Kidney glomerular epithelial cell (primary cell): ENCODE measurements at places on chromosomes 13 and 19.

DNA sequence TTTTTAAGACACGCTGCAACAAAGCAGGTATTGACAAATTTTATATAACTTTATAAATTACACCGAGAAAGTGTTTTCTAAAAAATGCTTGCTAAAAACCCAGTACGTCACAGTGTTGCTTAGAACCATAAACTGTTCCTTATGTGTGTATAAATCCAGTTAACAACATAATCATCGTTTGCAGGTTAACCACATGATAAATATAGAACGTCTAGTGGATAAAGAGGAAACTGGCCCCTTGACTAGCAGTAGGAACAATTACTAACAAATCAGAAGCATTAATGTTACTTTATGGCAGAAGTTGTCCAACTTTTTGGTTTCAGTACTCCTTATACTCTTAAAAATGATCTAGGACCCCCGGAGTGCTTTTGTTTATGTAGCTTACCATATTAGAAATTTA, 1.2 kb downstream of the BRCA2 start:
- DNase-seq = no peak

- no peak for DNase-seq
These were observed 87.0 kb upstream of the TM9SF2 start for GRCh38 chr13:99414048-99414995.

- no peak for DNase-seq
These were observed 33.0 kb downstream of the MIPEP start for GRCh38 chr13:23856008-23856750.

GRCh38 chr13:23081220-23081619, 99.6 kb upstream of the SGCG start:
- DNase-seq = no peak

GRCh38 chr13:38637576-38637975, 49.3 kb upstream of the FREM2 start:
- DNase-seq = no peak

GRCh38 chr13:34035676-34036325, 217.9 kb downstream of the RFC3 start:
- DNase-seq = no peak

- DNase-seq = peak; percentile 14
These were observed 517.7 kb downstream of the MYO16 start for GRCh38 chr13:109146912-109147647.

DNA sequence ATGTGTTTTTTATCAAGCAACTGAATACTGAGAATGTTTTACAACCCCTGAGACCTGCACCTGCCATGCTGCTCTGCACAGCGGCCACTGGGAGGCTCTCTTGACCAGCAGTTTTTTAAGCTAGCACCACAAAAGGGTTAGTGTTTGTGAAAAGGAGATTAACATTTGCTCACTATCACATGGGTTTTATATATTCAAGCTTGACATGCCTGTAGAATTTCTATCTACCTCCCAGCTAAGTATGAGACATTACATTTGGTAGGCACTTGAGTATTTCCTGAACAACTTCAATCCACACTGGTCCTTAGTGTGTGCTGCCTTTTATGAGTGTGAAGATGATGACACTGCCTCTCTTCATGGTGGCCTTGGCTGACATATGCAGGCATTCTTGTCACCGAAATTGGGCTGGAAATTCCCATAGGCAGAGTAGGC, 1238.9 kb downstream of the UQCRFS1 start:
- DNase-seq = peak; percentile 67

GRCh38 chr19:43768273-43769050, 12.3 kb downstream of the KCNN4 start:
- DNase-seq = no peak

GRCh38 chr19:4358709-4359626, 15.6 kb downstream of the MPND start:
- no peak for DNase-seq

DNA sequence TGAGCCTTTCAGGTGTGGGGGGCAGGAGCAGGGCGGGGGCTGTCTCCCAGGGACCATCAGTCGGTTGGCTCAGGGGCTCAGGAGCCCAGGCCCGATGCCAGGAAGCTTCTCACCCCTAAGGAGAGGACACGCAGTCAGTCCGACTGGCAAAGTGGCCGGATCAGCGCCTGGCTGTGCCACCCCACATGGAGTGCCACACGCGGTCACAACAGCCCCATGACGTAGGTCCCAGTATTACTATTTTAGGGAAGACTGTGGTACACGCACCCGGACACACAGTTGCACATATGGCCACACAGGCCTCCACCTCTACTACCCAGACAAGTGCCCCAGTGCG, 29.3 kb upstream of the GRTP1 start:
- DNase-seq = no peak

DNA sequence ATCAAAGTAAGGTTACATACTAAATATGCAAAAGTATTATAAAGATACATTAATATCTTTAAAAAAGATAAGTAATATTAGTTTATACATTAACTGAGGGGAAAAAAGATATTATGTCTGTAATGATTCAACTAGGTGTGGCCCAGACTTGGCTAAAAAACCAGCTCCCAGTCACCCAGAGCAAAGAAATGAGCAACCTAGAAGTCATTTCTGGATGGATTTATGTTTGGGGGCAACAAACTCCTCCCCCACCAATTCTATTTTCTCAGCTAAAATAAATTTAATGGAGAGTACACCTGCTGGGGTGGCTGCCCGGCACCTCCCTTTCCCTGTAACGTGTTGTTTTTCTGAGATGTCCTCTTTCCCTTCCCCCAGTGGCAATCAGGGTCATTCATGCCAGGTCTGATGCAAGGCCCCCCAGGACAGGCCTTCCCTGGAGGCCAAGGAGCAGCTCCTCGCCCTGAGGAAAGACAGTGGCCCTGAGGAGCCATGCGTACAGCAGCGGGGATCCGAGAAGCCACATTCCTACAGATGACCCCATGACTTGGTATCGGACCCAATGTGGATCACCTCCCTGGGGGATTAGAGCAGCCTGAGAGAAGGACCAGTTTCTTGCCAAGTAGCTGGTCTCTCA, 78.6 kb upstream of the DOCK9 start:
- DNase-seq = no peak

DNA sequence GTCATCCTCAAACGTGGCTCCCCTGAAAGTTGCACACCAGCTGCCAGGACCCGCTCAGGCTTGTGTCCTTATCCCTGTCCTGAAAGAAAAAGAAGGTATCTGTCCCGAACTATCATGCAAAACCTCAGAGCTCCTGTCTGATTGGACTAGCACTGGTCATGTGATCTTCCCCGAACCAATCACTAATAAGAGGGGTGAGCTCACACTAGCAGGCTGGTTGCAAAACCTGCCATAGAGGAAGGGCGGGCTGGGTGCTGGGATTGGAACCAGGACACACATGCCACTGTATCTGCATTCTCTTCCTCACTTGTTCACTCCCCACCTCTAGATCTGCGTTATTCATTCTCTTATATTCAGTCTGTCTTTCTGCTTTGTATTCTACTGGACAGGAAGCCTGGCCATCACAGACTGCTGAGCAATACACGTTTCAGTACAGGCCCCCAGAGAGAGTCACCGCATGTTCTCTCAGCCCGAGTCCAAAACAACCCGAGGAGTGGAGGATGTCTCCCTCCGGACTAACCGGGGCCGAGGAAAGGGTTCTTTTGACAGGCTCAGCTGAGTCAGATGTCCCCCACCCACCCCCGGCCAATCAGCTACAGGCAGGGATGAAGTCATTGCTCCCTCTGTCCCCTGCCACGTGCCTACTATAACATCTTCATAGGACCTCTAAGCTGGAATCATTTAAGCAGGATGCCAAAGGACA, 97.7 kb downstream of the SIPA1L3 start:
- DNase-seq = peak; percentile 95

DNA sequence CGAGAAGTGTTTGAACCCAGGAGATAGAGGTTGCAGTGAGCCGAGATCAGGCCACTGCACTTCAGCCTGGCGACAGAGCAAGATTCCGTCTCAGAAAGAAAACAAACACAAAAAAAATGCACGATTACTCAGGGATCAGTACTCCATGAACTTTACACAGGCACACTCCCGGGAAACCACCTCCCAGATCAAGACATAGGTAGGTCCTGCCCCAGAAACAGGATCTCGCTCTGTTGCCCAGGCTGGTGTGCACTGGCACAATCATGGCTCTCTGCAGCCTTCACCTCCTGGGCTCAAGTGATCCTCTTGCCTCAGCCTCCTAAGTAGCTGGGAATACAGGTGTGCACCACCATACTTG, 11.2 kb downstream of the VASP start:
- no peak for DNase-seq

- no peak for DNase-seq
These were observed 136.2 kb downstream of the KLF12 start for GRCh38 chr13:73997964-73998363.

GRCh38 chr19:10419646-10420443, 493 bp upstream of the PDE4A start:
- no peak for DNase-seq

DNA sequence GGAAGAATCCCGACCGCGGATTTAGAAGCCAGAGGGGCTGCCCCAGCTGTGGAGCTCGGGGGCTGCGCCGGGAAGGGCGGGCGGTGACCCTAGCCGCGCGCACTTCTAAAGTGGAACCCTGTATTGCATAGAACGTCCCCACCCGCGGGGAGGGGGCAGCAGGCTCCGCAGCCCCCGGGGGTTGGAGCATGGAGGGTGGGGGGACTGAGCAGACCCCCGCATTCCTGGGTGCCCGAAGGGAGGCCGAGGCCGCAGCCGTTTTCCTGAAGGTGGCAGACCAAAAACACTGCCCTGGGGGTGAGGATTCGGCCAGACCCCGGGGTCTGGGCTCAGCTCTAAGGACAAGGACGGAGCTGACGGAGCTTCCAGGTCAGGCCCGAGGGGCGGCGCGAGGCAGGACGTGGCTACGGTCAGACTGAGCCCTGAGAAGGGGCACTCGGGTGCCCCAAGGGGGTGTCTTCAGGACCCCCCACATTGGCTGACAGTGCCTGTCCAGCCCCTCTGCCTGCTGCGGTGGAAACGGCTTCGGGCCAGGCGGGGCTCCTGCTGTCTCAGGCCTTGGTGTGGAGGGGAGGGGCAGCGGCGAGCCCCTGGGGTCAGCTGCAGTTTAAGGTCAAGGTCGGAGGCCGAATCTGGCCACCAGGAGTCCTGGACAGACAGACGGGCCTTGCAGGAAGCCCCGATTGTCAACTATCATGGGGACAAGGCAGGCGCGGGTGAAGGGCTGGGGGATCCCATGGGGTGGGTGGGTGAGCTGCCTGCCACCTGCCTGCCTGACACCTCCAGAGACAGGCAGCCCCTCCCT, 12.6 kb downstream of the MKNK2 start:
- DNase-seq = no peak

- no peak for DNase-seq
These were observed 301 bp upstream of the ZNF610 start for GRCh38 chr19:52335768-52336116.

GRCh38 chr19:34960103-34960805, 3.8 kb downstream of the ZNF792 start:
- DNase-seq = no peak

DNA sequence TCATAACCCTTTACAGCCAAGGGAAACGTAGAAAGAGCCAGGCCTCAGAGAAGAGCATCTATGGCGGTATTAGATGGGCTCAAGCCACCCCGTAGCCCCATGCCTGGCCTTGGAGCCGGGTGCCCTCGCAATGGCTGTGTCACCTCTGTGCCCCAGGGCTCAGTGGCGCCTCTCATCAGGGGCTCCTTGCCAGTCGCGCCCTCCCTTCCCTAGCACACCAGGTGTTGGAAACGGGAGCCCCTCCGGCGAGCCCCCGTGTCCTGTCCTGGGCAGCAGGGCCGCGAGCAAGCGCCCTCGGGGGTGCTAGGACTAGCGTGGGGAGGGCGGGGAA, 453 bp downstream of the ZNF256 start:
- no peak for DNase-seq

DNA sequence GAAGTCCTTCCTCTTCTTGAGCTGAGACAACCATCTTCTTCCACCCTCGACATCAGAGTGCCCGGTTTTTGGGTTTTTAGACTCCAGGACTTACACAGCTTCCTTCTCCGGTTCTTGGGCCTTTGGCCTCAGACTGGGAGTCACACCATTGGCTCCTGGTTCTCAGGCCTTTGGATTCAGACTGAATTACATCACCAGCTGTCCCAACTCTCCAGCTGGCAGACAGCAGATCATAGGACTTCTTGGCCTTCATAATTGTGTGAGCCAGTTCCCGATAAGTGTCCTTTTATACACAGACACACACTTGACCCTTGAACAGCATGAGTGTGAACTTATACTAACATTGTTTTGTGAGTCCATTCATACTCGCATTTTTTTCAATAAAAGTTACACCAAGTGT, 166.0 kb upstream of the UBL3 start:
- no peak for DNase-seq

GRCh38 chr13:102772042-102772425, 1.6 kb downstream of the TEX30 start:
- DNase-seq = no peak

DNA sequence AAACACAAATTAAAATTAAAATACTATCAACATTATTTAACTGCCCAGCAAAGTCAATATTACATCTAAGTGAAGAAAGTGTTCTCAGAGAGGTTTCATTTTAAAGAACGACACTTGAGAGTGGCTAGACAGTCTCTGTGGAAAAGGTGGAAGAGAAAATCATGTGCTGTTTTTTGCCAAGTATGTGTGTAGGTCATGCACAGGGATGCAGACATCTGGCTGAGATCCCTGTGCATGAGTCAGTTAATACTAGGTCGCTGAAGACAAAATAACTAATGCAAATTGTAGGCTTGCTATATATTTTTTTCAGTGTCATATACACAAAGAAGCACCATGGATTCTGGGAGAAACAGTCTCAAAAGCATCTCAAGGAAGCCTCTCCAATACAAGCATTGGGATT, 44.3 kb upstream of the ENOX1 start:
- no peak for DNase-seq

DNA sequence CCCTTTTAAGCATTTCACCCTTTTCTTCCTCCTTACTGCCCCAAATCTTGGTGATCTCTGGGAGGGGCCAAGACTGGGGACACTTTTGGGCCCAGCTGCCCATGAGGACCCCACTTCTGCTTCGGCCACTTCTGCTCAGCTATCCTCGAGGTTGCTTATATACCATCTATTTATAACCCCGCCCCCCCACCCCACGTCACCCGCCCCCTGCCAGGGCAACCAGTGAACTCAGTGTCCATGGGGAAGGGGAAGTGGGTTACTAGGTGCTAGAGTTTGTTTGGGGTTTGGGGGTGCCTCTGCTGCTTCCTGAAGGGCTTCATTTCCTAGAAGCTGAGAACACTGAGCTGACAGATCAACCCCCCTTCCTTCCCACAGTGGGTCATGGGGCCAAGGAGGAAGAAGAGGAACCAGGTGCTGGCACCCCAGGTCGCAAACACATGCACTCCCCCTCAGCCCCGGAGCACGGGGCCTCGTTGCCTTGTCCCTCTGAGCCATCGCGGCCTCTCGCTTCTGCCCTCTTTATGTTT, 6.1 kb upstream of the ADGRE5 start:
- DNase-seq = no peak

GRCh38 chr13:91313103-91313502, 34.4 kb upstream of the MIR17HG start:
- DNase-seq = no peak

DNA sequence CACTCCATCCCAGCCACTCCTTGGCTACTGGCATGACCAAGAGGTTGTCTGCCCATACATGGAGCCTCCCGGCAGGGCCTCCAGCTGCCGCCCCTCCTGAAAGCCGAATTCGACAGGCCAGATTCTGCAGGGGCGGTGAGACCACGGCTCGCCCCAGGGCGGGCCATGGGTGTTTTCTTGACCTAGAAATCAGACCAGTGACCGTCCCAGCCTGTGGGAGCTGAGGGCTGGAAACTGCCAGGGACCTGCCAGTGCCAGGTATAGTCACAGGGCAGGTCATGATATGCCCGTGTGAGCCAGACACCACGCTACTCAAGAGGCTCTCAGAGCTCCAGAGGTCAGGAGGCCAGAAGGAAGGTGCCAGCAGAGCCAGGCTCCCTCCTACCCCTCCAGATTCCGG, 16.8 kb downstream of the DAPK3 start:
- DNase-seq = no peak

- no peak for DNase-seq
These were observed 3.0 kb downstream of the PCID2 start for GRCh38 chr13:113205428-113205931.
